ENCODE measurements at places on chromosomes 1 and 21.

DNA sequence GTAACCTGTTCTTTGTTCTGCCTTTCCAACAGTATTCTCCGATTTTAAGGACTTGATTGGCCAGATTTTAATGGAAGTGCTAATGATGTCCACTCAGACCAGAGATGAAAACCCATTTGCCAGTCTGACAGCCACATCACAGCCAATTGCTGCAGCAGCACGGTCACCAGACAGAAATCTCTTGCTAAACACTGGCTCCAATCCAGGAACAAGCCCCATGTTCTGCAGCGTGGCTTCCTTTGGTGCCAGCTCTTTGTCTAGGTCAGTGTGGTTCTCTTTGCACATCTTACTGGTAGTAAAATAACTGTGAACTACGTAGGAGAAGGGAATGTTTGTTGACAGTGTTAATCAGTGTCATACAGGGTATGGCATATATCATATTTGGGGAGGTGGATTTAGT, 72.7 kb downstream of the UBE4B start:
- no peak for DNase-seq

GRCh38 chr21:29175408-29176134, 45.1 kb downstream of the MAP3K7CL start:
- DNase-seq: no peak

DNA sequence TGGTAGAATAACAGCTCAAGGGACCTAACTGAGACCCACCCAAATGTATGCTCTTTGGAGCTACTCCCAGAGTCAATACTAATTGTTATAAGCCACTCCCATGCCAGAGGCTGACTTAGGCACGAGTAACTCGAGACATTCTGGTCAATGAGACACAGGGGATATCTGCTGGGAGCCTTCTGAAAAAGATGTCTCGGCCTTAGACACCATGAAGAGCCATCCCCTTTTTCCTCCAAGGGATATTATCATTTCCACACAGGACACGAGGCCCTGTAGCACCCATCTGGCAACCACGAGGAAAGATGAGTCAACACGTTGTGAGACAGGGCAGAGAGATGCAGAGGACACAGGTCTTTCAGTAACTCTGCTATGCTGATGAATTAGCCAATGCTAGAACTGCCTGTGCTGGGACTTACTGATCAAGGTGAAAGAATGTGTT, 30.7 kb downstream of the ITPKB start:
- DNase-seq: no peak

GRCh38 chr1:118960567-118961136, 27.5 kb downstream of the TBX15 start:
- no peak for DNase-seq

- DNase-seq: no peak
These were observed 4.5 kb downstream of the STIL start for GRCh38 chr1:47309427-47309826.

DNA sequence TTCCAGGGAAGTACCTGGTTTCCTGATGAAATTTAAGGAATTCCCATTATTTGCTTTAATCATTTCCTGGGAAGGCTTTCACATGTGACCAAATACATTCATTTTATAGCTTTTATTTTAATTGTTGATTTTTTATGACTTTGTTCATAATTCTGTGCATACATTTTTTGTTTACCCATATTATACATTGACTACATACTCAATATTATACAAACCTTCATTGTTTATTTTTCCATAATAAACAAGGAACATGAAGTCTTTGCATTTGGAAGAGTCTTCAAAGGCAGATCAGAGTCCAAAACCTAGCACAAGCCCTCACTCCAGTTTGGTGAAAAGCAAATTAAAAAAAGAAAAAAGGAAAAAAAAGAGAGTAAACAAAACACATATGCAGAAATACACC, 218.3 kb upstream of the NRIP1 start:
- DNase-seq: no peak

- DNase-seq: no peak
These were observed 513 bp downstream of the GTF2B start for GRCh38 chr1:88890791-88891317.

Data from esophagus squamous epithelium (tissue), 5 donors.